ENCODE measurements at places on chromosomes 1 and 21. TPM values are rescaled to one million over a fixed set of nuclear protein-coding genes. Genes with fewer than 3 reads are reported as not detected.
A peak's percentile ranks its signal among the peaks of the same experiment; 100 is the strongest.

Gene PDPN
- total RNA-seq: 37.5 TPM

DNA sequence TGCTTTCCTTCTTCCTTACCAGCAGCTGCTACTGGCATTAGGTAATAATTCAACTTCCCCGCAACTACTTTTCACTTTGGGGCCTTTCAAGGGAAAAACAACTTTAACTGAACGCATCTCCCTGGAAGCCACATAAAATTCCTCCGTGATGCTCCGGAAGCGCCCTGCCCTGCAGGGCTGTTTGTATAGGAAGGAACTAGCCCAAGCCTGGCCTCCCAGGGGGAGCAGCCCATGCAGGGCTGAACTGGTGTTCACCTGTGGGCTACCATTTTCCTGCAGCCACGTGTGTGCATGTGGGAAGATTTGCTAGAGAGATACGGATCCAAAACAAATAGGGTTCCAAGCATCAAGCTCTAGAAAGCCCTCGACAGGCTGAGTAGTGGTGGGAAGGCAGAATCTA, 14.4 kb downstream of the CLDN14 start:
- no peak for DNase-seq

DNA sequence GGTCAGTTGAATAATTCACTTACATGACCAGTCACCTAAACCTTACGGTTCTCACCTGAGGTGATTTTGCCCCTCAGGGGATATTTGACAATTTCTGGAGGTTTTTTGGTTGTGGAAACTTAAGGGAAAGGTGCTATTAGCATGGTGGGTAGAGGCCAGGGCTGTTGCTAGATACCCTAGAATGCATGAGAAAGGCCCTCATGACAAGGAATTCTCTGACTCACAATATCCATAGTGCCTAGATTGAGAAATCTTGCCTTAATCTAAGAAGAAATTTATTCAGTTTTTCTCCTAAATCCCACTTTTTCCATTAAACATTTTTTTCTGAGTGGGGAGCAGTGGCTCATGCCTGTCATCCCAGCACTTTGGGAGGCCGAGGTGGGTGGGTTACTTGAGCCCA, 119.7 kb downstream of the TGFB2 start:
- no peak for DNase-seq

DNA sequence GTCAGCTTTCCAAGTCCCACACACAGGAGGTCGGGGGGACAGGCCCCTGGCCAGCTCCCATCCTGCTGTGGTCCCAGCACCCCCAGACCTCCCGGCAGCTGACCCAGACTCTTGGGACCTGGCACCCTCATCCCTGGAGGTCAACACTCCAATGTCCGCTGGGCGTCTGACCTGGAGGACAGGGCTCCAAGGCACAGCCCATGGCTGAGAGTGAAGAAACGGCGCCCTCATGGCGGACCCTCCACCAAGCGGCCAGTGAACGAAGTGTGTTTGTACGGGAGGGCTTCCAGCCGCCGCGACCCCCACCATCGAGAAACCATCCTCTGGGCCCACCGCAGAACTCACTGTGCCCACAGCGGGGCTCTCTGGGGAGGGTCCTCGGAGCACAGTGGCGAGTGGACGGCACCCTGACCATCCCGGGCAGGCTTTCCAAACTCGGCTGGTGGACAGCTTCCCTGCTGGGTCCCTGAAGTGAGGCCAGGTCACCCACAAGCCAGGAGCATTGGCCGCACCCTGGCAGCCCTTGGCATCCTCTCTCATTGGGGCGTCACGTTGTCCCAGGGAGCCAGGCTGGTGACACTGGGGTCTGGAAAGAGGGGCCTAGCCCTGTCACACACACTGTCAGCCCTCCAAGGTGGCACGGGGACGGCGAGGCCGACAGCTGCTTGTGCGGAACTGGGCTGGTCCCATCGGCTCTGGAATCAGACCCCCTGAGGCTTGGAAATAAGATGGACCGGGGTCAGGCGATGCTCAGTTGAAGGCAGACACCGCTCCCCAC, 47.8 kb upstream of the COL6A2 start:
- peak; percentile 11 for DNase-seq

DNA sequence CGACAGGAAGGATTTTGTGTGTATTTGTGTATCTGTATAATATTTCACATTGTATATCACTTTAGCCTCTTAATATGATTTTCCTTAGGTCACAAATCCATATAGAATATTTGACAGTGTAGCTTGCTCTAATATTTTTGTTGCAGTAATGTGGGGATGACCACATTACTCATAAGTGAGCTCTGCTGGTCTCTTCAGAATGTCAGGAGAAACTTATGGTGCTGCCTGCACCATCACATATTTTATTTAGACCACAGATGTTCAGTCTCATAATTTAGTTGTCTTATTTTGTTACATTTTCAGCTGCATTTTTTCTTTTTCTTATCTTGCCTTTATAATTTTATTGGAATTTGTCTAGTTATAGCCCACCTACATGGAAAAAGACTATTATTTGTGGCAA, 205.3 kb downstream of the PBX1 start:
- no peak for DNase-seq

GRCh38 chr1:116826818-116827606, 72.8 kb downstream of the CD2 start:
- peak; percentile 37 for DNase-seq

Gene FAM3B
- 43.1 TPM for total RNA-seq

GRCh38 chr1:161330346-161330745, 16.2 kb downstream of the SDHC start:
- no peak for DNase-seq

GRCh38 chr1:41751804-41752513, 166.8 kb downstream of the HIVEP3 start:
- no peak for DNase-seq

Gene HES3
- not detected for total RNA-seq

DNA sequence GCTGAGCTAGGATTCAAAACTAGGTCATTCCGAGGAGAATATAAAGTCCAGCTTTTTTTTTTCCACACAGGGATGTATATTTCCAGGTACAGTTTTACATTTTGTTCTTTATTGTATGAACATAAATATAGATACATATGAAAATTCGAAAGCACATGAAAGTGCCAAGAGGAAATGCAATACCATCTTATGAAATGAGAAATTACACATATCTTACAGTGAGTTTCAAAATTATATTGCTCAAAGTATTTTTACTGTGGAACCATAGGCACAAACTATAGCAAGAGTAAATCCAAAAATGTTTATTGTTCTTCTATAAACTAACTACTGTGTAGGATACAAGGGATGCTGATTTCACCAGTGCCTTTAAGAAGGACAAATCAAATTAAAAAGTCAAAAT, 39.0 kb downstream of the PTPRC start:
- DNase-seq: no peak

GRCh38 chr1:118244194-118244593, 59.2 kb upstream of the SPAG17 start:
- DNase-seq: no peak

DNA sequence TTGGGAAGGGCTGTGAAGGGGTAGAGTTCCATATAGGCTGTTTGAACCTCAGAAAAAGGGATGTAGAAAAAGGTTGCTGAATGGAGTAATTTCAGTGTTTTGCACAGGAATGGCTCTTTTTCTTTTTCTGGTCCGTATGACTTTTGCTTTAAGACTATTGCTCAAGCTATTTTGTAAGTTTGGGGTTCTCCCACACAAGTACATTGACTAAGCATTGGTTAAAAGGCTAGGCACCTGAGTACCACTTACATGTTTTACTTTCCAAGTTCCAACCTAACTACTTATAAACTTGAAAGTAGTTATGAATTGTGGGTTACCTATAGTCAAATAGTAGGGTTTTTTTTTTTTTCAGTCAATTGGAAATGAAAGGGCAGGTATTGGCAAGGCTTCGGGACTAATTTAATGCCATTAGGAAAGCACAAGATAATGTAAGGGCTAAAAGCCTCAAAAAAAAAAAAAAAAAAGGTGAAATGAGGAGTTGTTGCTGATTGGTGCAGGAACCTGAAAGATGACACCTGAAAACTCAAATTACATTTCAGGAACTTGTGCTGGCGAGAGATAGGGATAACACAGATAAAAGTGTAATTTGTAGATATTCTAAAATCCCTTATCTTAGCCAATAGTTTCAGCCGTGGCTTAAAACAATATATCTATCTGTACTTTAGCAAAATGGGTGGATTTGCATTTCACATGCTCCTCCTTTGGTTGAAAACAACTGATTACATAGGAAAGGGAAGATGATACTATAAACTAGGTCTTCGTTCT, 209.5 kb downstream of the RPS6KC1 start:
- no peak for DNase-seq

DNA sequence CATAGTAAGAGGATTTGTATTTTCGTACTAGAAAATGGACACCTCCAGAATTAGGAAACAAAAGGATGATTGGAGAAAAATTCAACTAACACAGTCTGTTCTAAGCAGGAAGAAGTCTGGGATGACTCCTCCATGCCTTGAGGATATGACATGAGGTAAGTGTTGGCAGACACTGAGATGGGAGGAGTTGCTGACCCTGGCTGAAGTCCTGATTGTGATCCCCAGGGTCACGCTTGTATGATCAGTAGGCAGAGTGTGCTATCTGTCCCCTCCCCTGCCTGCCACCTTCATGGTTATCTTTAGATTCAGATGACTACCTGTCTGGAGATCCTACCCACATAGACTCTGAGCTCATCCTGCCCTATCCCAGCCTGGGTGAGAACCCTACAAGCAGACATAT, 249.1 kb downstream of the C1orf94 start:
- peak; percentile 18 for DNase-seq

- no peak for DNase-seq
Measured at GRCh38 chr1:21620496-21620895, 48.7 kb downstream of the RAP1GAP start.

Gene CD247
- total RNA-seq: 5.2 TPM

DNA sequence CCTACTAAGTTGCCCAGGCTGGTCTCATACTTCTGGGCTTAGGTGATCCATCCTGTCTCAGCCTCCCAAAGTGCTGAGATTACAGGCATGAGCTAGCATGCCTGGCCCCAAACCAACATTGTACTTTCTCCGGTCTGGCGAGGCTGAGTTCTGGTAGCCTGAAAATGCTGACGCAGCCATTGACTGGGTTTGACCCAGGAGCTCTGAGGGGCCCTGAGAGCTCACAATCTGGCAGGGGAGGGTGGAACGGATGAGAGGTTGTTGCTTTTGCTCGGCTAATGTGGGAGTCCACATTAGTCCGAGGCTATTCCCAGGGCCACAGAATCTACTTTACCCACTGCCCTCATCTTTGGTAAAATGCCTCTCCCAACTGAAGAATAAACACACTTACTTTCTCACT, 35.1 kb upstream of the PARP1 start:
- no peak for DNase-seq

- DNase-seq: no peak
Measured at GRCh38 chr1:30743584-30744059, 14.0 kb downstream of the LAPTM5 start.

DNA sequence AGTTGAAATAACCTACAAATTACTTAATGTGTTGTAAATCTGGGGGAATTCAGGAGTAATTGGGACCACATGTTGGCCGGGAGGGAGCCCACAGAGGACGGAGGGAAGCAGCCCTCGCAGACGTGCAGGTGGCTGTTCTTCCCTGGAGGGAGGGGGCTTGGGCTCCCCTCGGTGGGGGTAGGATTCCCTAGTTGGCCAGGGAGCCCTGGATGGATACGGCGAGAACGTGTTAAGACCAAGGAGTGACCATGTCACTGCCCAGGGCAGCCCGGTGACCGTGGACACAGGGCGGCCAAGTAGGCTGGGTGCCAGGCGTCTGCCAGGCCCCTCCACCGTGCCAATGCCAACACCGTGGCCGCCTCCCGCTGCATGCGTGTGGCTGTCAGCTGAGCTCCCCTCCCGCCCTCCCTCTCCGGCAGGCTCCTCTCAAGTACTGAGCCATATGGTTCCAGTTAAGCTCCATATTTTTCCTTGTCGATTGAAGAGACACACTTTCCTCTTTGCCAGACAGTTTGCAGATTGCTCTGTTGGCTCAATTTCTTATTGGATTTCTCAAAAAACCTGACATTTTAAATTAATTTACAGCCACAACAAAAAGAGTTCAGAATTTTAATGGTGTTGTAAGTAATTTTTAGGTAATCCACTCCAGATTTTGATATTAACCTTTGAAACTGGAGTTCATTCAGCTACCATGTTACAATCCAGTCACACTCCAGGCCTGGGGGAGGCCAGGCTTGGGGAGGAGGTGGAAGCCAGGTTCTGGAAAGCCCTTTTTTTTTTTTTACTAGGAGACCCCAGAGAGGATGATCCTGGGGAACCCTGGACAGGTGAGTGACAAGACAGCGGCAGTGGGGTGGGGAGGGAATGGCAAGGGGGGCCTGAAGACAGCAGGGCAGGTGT, 71.2 kb downstream of the CASZ1 start:
- peak; percentile 34 for DNase-seq

Gene PIGC
- 36.3 TPM for total RNA-seq

GRCh38 chr1:116127123-116127847, 16.1 kb downstream of the MAB21L3 start:
- no peak for DNase-seq

GRCh38 chr1:237791592-237791991, 99.1 kb downstream of the ZP4 start:
- DNase-seq: no peak

DNA sequence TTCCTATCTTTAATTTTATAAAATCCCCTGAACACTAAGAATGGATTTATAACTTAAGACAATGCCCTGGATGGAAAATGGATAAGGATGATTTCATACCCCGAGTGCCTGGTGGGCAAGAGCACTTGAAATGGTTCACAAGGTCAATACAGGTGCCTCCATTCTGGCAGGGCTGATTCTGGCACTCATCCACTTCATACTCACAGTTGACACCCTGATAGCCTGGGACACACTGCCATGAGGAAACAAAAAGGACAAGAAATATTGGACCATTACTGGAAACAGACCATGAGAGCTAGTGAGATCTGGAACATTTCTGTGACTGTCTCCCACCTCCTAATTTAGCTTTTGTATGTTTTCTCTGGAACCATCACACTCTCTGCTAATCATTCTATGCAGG, 39.1 kb upstream of the ADAM30 start:
- DNase-seq: no peak

DNA sequence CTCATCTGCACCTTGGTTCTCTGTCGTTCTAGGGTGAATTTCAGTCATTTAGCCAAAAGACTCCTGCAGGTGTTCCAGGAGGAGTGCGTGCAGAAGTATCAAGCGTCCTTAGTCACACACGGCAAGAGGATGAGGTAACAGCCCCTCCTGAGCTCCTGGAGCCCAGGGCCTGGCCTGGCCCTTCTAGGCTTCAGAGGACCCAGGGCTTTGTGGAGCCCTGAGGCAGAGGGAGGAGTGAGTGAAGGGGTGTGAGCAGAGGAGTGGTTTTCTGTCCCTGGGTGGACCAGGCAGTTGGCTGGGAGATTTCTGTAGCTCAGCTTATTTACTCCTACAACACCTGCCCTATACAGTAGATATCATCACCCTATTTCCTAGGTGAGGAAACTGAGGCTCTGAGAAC, 15.7 kb upstream of the RASSF5 start:
- no peak for DNase-seq
